ENCODE measurements at places on chromosomes 5 and 9.

GRCh38 chr5:138933522-138934290 lies 58.6 kb upstream of the LRRTM2 start:
- DNase-seq: no peak

DNA sequence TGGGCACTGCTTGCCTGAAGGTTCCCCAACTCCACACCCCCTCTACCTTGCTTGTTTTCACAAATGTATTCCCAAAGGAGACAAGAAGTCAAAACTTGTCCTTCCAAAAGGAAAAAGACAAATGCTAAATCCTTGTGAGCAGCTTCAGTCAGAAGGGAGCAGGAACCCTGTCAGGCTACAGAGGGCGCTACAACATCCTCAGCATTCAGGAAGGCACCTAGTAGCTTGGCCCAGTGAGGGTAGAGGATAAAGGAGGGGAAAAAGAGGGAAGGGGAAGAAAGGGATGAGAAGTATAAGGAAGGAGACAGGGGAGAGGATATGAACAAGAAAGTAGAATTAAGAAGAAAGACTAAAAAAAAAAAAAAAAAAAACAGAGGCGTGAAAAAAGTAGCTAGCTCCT lies 97.5 kb downstream of the MLLT3 start:
- DNase-seq: peak; percentile 30

DNA sequence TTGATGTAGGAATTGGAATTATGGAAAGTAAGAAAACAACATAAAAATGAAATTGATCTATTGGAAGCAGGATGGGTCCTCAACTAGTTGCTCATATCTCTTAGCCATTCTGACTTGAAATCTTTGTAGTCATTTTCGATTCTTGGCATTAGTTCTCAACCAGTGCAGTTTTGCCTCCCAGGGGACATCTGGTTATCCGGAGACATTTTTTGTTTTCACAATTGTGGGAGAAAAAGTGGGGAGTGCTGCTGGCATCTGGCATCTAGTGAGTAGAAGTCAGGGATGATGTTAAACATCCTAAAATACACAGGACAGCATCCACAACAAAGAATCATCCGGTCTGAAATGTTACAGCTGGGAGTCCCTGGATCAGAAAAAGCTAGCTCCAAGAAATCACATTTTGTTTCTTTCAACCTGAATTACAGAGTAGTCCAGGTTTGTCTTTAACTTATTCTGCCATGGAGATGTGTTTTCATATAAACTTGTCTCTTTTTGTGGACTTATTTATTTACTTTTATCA lies 74.9 kb downstream of the FBXL7 start:
- DNase-seq: no peak

- DNase-seq: no peak
Observed at GRCh38 chr5:112276991-112277390, 142.1 kb downstream of the EPB41L4A start.

DNA sequence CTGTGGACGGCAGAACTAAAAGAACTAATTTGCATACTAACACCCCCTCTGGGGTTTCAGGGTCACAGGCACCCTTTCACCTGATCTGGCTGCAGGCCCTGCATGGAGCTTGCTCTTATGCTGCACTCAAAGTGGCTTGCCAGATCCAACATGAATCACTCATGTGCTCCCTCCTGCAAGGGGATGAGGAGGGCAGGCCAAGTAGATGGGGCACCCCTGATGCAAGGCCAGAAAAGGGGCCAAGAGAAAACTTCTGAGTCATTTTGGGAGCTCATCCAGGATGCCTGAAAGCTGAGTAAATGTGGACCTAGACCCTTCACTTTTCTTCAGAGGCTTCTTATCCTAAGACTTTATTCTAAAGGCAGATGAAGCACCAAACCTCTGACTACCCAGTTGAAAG lies 558.5 kb upstream of the PTGER4 start:
- DNase-seq: no peak

- DNase-seq: no peak
Observed at GRCh38 chr9:122159925-122160246, 178 bp downstream of the MORN5 start.

DNA sequence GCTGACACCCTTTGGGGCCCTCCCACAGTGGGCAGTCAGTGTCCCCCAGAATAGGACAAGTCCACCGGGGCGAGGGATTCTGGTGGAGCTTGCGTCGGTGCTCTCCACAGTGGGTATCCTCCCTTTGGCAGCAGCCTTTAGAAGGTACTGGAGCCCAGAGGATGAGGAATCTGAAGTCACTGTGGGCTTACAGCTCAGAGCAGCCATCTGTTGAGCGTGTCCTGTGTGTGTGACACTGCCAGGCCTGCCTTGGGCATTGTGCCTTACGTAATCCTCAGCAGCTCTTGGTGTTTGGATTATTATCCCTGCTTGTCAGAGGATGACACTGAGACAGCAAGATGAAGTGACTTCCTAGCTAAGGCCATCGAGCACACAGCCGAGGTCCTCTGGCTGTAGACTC lies 12.6 kb downstream of the URM1 start:
- DNase-seq: no peak

- DNase-seq: no peak
Observed at GRCh38 chr5:150239099-150239793, 49.4 kb downstream of the SLC6A7 start.

Data from NB4 (cell line).